ENCODE measurements at places on chromosomes 2 and 18.

DNA sequence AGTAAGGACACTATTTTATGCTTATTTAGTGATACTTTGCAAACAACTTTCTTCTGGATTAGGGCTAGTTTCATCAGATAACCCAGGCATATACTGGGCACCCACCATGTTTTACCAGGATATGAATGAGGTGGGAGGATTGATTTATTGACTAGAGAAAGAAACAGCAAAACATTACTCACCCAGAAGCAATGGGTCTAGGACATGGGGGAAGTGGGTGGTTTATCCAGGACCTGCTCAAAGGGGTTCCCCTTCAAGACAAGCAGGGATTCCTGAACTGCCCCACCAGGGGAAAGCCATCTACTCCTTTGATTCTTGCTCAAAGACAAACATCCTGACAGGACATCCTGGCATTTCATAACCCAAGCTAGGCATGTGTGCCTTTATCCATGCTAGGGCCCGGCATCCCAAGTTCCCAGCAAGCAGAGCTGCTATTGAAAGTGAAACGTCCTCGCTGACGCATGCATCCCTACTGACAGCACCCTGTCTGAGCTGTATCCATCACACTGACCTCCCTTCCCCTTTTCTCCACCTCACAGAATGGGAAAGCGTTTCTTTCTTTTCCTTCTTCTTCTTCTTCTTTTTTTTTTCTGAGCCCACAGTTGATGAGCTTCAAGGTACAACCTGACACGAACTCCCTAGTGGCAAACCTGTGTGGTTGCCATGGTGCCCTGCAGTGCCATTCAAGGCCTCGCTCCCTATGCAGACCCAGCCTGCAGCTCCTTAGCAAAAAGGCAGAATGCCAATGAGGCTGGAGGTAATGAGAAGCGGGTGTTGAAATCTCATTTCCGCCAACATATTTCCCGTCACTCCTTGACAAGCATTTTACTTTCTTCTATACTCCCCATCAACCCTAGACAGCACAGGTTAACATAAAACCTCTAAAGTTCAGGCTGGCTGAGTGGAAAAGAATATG, 70.5 kb downstream of the CLHC1 start:
- no peak for DNase-seq

DNA sequence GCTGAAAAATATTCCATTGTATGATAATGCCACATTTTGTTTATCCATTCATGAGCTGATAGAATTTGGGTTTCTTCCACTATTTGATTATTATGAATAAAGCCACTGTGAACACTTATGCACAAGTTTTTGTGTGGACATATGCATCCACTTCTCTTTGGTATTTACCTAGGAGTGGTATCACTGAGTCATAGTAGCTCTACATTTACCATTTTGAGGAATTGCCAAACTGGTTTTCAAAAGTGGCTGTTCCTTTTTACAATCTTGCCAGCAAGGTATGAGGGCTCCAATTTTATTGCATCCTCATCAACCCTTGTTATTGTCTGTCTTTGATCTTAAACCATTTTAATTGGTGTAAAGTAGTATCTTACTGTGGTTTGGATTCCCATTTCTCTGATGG, 13.3 kb upstream of the EHBP1 start:
- no peak for DNase-seq

DNA sequence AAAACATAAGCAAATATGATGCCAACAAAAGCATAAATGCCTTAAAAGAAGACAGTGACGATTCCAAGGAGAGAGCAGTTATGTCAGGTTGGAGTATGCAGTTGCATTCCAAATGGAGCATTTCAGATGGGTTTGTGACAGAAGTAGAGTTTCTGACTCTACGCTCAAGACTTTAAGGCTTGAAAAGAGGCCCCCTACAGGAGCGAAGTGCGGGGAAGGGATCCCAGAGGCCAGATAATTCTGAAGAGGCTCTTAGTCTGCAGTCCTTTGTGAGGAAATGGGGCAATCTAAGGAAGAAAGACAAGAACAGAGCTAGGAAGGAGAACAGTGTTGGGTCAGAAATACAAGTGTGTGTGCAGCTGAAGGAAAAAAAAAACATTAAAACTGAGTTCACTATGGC, 95.5 kb downstream of the ZNF521 start:
- no peak for DNase-seq

GRCh38 chr2:153451611-153452010, 27.0 kb downstream of the RPRM start:
- no peak for DNase-seq

DNA sequence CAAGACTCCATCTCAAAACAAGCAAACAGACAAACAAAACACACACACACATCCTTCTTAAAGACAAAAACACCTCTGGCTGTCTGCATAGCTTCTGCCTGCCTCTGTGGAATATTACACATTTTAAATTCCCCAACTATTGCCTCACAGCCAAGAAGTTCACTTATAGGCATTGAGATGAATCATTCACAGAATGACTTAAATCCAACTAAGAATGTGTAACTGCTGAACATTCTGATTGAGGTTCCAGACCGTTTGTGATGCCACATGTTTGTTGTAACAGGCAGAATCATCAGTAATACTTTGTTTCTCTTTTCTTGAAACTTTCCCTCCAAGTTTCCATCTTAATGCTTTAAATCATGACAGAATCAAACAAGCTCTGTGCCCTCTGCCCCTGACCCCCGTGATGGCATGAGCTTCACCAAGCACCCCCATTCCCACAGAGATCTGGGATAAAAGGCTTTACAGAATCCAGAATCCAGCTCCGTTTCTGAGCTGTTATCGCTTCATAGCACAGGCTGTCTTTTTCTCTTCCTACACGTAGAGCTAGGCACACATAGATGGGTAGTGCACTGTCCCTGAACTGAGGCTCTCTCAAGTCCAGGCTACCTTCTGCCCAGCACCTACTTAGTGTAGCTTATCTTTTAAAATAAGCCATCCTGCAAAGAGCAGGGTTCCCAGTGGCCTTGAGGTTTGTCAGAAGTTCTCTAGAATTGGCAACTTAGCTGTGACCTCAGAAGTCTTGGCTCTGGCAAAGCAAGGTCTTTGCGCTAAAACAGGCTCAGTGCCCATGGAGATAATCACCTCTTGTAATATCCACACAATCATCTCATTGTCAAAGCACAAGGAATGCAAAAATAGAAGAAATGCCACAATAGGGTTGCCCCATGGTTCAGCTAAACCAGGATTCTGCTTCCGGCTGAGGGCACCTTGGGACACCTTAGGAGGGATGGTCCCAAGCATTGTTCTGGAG, 32.9 kb downstream of the EPAS1 start:
- peak; percentile 95 for DNase-seq

DNA sequence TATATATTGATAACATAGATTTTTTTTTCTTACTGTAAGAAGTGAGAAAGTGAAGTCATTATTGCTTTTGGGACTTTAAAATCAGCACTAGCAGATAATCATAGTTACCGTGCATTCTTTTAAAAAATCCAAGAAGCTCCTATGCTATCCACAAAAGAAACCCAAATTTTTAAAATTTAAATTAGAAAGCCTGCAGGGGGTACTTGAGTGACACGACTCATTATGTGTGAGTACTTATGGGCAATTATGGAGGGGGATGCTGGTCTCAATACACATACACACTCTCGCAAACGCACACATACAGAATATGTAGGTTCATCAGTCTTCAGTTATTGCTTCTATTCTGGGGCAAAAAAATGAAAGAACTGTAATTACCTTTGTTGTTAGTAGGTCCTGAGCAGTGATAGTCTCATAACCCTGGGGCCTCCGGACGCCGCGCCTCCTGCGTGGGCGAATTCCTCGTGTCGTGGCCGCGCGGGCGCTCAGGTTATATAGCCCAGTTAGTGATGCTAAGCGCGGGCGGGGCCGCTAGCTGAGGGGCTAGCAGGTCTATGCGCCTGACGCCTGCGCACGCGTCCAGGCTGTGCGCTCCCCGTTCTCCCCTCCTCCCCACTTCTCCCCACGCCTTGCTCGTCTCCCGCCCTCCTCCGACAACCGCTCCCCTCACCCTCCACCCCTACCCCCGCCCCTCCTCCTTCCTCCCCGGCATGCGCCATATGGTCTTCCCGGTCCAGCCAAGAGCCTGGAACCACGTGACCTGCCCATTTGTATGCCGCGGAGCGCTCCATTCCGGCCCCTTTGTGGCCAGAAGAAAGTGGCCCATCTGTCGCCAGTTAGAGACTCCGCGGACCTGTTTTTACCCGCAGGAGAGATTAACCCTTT, at the start of gene NEUROD1:
Gene NEUROD1, minus strand, starts transcription at position 463 of the 882 bp plus-strand sequence. CDS start 1,657 bp downstream, outside the sequence.
- DNase-seq = no peak

DNA sequence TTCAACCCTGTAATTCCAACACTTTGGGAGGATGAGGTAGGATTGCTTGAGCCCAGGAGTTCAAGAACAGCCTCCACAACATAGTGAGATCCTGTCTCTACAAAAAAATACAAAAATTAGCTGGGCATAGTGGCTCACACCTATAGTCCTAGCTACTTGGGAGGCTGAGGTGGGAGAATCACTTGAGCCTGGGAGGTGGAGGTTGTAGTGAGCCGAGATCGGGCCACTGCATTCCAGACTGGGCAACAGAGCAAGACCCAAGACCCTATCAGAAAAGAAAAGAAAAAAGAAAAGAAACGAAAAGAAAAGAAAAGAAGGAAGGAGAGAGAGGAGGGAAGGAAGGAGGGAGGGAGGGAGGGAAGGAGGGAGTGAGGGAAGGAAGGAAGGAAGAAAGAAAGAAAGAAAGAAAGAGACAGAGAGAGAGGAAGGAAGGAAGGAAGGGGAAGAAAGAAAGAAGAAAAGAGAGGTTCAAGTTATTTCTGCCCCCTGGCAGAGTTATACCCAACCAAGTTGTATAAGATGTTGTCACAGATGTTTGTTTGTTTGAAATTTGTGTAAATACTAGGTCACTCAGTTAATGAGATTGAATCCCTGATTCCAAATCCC, 3.9 kb upstream of the PKDCC start:
- no peak for DNase-seq

- DNase-seq = no peak
Measured at GRCh38 chr18:72768681-72769229, 99.0 kb downstream of the NETO1 start.

Measured in fibroblast of skin of scalp (primary cell).